AG04450 (cell line): ENCODE measurements at places on chromosomes 2 and 18.
A peak's percentile ranks its signal among the peaks of the same experiment; 100 is the strongest.

DNA sequence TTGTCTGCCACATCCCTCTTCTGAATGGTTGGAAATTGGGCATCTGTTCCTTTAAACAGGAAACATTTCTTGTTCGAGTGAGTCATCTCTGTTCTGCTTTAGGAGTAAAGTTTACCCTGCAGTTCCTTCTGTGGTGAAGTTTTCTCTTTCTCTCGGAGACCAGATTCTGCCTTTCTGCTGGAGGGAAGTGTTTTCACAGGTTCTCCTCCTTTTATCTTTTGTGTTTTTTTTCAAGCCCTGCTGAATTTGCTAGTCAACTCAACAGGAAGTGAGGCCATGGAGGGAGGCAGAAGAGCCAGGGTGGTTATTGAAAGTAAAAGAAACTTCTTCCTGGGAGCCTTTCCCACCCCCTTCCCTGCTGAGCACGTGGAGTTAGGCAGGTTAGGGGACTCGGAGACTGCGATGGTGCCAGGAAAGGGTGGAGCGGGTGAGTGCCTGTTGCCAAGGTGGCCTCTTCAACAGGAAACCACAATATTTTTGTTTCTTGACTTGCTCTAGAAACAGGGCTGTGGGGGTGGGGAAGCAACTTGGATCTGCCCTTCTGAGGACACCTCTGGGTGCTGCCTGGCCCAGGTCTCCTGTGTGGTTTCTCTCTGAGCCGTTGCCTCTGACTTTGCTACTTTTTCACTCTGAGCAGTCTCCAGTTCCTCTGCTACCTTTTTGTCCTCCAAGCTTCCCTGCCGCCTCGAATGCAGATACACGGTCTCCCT is 2.2 kb upstream of the CASP8 start:
- DNase-seq = no peak

DNA sequence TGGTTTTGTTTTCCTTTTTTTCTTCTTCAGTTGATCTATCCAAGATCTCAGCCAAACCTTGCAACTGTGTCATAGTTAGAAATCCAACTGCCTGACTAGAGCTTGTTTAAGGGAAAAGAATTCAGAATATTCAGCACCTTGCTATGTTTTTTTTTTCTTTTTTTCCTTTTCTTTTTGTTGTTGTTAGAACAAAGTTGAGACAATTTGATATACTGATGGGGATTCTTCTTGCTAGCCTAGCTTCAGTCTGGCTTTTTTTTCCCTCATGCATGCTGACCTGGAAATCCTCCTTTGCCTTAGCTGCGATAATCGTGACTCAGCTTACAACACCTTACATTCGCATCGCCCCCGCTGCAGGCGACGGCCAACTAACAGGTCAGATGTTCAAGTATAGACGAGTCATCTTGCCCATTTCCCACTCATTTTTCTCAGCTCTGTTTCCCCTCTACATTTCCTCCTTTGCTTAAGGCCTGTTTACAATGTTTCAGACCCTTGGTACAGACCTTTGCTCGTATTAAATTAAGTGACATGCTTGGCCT is 487.2 kb upstream of the RAB12 start:
- DNase-seq = peak; percentile 34

DNA sequence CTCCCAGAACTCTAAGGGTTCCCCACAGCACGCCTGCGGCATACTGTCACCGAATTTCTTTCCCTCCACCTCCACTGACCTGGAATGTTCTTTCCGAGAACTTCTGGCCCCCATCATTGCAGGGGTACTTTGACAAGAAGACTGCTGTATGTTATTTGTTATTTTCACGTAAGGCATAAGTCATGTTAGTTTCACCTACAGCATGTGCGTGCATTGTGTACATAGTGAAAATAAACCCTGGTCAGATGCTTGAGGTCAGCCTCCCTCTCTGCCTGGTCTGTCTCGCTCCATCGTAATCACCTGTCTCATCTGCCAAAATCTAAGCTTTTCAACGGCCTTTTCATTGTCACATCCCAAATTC is 4.1 kb downstream of the ABCG8 start:
- DNase-seq = no peak

DNA sequence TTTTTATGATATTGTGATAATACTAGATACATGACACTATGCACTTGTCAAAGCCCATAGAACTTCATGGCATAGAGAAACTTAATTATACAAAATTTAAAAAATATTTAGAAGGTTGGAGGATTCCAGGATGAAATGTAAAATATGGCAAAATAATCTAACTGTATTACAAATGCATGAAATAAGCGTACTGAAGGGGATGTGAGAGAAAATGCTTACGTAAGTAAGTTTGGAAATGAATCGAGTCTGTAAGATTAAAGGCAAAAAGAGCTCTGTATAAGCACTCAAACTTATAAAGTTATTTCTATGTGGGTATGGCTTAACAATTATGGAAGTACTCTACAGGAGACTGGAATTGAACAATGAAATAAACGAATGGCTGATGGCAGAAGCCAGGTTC is 13.4 kb upstream of the CDC42EP3 start:
- DNase-seq = no peak

GRCh38 chr2:105847056-105847455 is 102.3 kb downstream of the NCK2 start:
- no peak for DNase-seq

DNA sequence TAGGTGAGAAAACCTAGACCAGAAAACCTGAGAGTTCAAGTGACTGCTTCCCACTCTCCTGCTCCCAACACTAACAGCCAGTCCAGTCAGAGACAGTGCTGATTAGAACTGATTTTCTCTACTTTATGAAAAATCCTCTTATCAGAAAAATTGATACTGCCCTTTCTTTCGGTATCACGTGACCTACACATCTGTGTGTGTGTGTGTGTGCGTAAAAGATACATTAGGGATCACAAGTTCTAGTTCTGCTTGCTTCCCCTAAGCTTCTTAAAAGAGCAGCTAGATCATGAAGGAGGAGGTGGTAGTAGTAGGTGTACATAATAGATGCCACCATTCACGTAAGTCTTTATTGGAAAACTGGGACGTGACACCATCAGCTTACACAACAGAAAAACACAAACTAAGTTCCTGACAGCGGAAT is 1.5 kb downstream of the ARL5A start:
- no peak for DNase-seq

- no peak for DNase-seq
These were observed 49.5 kb downstream of the CAPN13 start for GRCh38 chr2:30757749-30758148.

GRCh38 chr18:31329787-31330438 is 12.0 kb downstream of the DSG1 start:
- DNase-seq = no peak

DNA sequence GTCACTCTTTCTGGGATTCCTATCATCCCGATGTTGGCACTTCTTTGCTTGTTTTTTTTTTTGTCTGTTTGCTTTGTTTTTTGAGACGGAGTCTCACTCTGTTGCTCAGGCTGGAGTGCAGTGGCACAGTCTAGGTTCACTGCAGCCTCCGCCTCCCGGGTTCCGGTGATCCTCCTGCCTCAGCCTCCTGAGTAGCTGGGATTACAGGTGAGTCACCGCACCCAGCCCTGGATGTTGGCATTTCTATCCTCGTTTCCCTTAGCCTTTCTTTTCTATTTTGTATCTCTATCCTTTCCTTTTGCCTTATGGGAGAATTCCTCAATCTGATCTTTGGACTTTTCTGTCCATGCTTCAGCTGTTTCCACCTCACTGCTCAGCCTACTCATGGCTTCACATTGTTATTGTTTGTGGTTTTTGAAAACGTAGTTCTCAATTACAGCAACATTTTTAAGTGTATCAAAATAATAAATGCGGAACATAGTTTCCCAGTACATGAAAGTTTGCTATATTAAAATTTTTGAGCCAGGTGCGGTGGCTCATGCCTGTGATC is 62.1 kb upstream of the ZNF516 start:
- peak; percentile 36 for DNase-seq

GRCh38 chr2:154425994-154426393 is 272.5 kb upstream of the KCNJ3 start:
- DNase-seq = no peak

GRCh38 chr2:715038-715437 is 37.8 kb upstream of the TMEM18 start:
- DNase-seq = no peak

GRCh38 chr2:15365411-15365810 is 195.7 kb downstream of the NBAS start:
- no peak for DNase-seq
